Epithelial cell of alveolus of lung (primary cell): ENCODE measurements at places on chromosomes 16 and 17. TPM values are rescaled to one million over a fixed set of nuclear protein-coding genes. Genes with fewer than 3 reads are reported as not detected.

The PLA2G10 gene
- not detected in 2 replicates for total RNA-seq

The GAS2L2 gene
- not detected in 2 replicates for total RNA-seq

The CYGB gene
- total RNA-seq = 92.3 and 137 TPM in 2 replicates

The SSTR5 gene
- 0.32 TPM in 1 of 2 replicates, not detected in the other for total RNA-seq

The SMIM22 gene
- not detected in 2 replicates for total RNA-seq

The RUNDC3A gene
- not detected in 2 replicates for total RNA-seq

The MEIOB gene
- total RNA-seq = 0.08 TPM in 1 of 2 replicates, not detected in the other

The MT3 gene
- 0.52 TPM in 1 of 2 replicates, not detected in the other for total RNA-seq

The PITPNM3 gene
- 1.0 and 1.6 TPM in 2 replicates for total RNA-seq
